Anterior cingulate cortex (tissue), 58 donors: ENCODE measurements at places on chromosomes 2 and 18.

GRCh38 chr2:3449086-3449485, 69.6 kb downstream of the TRAPPC12 start:
- DNase-seq, result no peak

- no peak for DNase-seq
These were observed 71.5 kb downstream of the PTGR3 start for GRCh38 chr18:75137346-75137877.

DNA sequence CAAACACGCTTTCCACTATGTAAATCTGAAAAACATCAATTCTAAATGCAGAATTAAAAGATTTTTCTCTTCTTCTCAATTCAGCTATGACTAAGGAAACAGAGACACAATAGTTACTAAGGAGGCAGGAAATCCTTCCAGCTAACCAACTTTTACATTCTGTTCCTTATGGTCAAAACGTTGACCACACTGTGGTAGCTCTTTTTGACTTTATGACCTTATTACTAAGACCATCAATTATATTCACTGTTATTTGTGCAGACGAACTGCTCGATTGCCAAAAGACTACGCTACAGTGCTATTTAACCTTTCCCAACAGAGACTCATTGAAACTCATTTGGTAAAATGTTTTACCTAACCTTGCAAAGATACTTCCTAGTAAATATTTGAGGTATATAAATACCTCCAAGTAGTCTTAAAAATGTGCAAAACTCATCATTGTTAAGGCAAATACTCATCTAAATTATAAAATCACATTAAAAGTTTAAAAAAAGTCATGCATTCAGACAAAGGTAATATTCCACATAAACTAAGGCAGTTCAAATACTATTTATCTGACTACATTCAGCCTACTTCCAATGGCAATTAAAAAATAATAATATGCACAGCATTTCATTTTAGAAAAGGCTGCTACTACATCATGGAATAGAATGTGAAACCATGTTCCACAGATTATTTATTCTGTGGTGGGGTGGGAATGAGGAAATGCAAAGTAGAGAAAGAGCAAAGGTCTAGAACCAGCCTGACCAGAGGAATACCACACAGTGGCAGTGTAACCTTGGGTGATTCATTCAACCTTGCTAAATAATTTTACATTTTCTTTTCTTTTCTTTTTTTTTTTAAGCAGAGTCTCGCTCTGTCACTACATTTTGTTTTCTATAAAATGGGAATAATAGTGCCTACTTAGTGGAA, 139.9 kb downstream of the THADA start:
- no peak for DNase-seq

DNA sequence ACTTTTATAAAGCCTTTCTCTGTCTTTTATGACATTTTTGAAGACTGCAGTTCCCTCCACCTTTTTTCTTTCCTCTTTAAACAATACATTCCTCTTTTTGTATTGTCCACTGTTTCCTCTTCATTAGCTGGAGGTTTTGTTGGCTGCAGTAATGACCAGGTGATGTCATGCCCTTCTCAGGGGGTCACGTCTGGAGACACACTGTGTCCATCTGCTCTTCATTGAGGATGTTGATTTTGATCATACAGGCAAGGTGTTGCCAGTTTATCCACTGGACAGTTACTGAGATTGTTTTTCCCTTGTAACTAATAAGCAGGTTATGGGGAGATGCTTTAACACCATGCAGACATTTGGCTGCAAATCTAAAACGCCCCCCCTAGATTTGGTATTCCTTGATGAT, 19.8 kb downstream of the ZNF407 start:
- DNase-seq, result no peak

DNA sequence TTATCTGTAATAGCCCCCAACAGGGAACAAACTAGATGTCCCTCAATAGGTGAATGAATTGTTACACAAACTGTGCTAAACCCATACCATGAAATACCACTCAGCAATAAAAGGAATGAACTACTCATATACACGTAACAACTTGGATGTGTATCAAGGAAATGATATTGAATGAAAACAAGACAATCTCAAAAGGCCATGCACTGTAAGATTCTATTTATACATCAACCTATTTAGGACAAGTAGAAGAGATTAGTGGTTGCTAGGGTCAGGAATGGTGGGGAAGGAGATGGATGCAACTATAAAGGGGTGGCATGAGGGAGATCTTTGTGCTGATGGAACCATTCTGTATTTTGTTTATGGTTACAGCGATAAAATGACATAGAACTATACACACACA, 47.1 kb downstream of the KANSL3 start:
- DNase-seq, result no peak

DNA sequence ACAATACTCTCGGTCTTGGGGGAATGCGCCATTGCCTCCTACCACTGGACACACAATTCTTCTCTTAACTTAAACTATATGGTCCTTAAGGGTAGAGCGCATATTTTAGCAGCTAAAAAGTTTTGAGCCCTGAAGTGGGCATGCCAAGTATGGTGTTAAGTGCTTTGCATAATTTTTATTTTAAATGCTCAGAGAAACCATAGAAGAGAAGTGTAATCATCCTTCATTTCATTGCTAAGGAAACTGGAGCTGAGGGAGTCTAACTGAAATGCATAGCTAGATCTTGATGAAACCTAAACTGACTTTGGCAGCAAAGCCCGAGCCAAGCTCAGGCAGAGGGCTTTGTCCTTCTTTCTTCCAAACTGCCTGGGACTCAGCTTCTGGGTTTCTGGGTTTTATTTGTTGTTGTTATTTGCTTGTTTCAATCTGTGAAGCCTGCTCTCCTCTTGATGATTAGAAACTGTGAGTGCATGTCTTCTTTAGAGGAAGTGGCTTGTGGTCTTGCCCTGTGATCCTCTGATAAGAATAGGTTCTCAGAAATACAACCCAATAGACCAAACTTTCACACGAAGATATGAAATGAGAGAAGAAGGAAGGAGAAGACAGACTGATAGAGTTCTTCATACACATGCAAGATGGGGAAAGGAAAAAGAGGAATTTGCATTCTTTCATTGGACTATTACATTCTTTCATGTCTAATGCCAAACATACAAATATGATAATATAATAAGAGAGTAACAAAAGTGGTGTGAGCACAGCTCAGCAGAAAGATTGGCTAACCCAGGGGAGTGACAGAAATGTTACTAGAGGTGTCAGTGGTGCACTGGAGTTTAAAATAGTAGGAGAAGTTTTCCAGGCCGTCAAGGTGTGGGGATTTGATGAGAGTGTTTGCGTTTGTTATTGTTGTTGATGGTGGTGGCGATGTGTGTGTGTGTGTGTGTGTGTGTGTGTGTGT, 7.5 kb upstream of the RNF144A start:
- DNase-seq, result no peak

GRCh38 chr2:205629091-205629776, 53.1 kb upstream of the NRP2 start:
- no peak for DNase-seq

DNA sequence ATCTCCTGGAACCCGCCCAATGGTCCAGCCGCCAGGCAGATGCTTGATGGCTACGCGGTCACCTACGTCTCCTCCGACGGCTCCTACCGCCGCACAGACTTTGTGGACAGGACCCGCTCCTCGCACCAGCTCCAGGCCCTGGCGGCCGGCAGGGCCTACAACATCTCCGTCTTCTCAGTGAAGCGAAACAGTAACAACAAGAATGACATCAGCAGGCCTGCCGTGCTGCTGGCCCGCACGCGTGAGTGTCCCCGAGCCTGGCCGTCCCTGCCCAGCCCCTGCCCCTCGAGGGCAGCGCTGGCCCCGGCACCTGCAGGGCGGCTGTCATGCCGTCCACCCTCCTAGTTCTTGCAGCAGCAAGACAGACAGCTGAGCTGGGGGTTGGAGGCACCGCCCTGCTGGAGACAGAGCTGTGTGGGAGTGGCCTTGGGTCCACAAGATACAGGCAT, 36.7 kb downstream of the MTERF4 start:
- no peak for DNase-seq

DNA sequence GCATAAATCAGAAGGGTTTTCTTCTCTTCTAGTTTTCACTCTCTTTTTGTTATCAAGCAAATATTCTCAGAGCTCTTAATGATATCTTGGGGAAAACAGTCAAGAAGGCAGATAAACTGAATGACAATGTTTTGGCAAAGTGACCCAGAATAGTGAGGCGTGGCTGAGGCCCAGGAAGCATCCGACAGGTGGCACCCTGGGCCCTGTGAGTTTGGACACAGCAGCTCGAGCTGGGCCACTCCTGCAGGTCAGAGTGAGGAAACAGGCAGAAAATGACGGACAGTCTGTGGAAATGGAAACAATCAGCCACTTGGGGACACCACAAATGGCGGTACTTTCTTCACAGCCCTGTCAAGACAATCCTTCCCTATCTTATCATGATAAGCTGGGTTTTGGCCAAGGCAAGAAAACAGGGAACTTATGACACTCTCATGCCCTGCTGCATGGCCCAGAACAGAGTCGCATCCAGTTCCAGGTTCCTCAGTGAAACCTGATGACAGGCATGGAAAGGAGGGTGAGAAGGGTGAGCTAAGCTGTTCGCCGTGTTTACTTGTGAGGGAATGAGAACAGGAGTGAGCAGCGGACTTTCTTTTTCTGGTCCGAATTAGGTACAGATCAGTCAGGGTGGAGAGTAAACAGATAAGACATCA, 32.1 kb downstream of the MRPL44 start:
- DNase-seq, result no peak

DNA sequence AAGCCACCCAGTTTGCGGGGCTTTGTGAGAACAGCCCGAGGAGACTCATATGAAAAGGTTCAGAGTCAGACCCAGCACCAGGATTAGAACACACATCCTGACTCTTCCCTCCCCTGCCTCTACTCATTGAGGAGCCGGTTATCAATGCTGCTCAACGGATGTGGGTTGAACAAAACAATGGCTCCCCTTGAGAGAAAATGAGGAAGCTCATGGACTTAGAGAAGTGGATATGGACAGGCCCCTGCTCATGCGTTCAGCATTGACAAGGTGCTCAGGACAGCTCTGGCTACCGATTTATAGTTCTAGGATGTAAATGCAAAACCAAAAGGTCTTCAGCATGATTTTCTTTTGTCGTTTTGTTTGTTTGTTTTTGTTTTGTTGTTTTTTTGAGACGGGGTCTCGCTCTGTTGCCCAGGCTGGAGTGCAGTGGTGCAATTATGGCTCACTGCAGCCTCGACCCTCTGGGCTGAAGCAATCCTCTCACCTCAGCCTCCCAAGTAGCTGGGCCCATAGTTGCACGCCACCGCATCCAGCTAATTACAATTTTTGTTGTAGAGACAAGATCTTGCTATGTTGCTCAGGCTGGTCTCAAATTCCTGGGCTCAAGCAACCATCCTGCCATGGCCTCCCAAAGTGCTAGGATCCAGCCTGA, 32.0 kb upstream of the AGAP1 start:
- no peak for DNase-seq

GRCh38 chr2:134823431-134823830, 15.0 kb upstream of the ACMSD start:
- no peak for DNase-seq

DNA sequence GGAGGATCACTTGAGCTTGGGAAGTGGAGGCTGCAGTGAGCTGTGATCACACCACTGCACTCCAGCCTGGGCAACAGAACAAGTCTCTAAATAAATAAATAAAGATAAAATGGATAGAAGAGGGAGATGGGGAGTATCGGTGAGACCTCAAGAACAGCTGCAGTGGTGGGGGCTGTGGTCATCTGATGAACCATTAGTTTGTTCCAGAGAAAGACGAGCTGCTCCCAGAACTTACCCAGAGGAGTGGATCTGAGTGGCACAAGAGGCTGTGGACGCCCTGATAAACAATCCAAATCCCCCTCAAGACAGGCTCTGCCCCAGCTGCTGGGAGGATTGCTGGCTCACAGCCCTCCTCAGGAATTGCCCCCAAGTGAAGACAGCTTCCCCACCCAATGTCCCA, 26.7 kb downstream of the TMEM127 start:
- DNase-seq, result no peak

- DNase-seq, result no peak
These were observed 45.6 kb downstream of the MEX3C start for GRCh38 chr18:51151568-51152511.

DNA sequence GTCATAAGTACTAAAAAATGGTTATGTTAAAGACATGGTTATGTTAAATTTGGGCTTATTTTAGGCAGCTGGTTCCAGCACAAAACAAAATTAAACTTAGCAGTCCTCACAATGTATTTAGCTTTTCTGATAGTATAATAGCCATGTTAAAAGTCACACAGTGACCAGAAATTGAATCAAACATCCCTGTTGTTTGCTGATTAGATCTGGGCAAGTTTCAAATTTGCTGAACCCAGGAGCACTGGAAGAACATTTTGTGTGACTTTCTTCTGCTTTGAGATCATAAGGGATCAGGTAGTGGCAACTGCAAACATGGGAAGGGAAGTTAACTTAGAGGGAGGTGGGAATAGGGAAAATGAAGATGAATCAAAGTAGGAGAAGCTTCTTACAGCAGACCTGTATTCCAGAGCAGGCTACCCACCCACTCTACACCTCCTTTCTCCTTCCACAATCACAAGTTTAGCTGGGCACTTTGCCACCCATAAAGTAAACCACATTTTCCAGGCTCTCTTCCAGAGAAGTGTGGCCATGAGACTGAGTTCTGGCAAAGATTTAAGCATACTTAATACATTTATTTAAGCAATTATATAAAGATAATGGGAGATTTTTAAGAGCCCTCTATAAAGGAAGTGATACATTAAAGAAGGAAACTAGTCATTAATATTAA, 616.1 kb upstream of the LRATD1 start:
- DNase-seq, result no peak

- peak; percentile 2 for DNase-seq
These were observed 70.3 kb upstream of the DOCK10 start for GRCh38 chr2:225112362-225113126.

DNA sequence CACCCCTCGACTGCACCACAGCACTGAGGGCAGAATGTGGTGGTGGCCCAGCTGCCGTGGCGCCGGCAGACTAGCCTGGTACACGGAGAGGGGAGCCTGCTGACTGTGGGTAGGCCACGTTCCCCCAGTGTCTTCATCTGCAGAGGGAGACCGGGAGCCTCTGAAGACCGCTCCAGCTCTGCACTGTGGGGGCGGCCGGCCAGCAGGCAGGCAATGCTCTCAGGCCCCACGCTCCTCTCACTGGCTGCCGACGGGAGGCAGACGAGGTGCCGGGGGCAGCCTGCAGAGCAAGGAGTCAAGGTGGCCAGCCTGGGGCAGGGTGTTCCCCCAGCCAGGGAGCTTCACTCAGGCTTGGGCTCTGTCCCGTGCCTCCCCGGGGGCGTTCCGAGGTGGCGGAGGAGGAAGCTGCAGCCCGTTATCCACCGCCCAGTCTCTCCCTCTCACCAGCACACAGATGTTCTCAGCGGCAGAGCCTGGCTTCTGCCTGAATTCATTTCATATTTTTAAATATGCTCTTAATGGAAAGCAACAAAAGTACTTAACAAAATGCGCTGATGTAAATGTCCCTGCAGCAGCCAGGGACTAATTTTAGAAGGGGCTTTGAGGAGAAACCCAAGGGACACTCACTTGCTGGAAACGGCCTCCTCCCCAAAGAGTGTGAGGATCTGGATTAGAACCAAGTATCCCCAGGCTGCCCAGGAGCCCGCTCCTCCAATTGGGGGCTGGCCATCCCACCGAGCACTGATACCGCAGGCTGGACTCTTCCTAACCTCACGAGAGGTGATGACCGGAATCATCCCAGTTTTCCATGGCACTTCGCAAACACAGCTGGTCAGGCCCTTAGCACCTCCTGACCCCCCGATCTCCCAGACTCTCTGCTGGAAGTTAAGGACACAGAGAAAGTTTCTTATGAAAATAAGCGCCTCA, 87.8 kb downstream of the HDAC4 start:
- no peak for DNase-seq
